Activated CD4-positive, alpha-beta T cell treated with anti-CD3 and anti-CD28 coated beads, Interleukin-2, amount 50 U/mL, for 48 hours (primary cell): ENCODE measurements at places on chromosomes 16 and 17.

DNA sequence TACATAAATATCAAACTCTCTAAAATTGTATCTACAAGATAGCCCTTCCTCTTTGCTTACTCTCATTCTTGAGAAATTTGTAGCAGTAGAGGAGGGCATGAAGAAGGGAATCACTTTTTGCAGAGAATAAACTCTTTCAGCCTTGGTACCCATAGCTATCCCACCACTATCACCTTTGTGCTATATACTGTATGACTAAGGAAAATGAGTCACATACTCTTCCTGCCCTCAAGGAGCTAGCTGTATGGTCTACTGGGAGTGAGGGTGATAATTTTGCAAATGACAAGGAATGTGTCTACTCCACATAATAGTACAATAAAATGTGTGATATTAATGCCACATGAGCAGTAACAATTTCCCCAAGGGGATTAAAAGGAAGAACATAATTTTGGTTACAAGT is 184.6 kb upstream of the WSB1 start:
- no peak for DNase-seq

DNA sequence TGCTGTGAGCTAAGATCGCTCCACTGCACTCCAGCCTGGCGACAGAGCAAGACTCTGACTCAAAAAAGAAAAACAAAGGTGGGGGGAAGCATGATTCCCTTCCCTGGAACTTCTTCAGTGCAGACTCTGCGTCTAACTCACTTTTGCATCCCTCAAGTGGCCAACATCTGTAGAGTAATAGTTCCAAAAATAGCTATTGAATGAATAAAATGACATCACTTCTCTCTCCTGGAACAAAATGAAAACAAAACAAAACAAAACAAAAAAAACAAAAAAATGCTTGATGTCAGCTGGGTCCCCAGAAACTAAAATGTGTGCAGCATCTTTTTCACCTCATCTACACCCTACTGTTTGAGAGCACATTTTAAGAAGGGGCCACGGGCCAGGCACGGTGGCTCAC is 197.7 kb upstream of the NOG start:
- DNase-seq: no peak

GRCh38 chr17:7857713-7858521 is at the start of gene CYB5D1:
Gene CYB5D1, plus strand, starts transcription at chr17:7858003. Its CDS starts 132 bp downstream, at chr17:7858135.
- peak; percentile 92 for DNase-seq

DNA sequence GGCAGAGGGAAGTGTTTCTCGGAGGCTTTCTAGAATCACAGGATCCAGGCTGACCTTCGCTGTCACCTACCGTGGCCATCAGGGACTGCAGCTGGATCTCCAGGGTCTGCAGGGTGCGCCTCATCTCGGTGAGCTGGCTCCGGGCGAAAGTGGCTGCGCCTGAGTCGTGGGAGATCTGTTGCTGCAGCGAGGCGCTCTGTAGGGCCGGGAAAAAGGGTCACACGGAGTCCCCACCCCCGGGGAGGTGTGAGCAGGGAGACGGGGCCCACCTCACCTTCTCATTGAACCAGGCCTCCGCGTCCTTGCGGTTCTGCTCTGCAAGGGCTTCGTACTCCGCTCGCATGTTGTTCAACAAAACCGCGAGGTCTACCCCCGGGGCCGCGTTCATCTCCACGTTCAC is 2.9 kb downstream of the KRT28 start:
- DNase-seq: no peak

GRCh38 chr16:14365200-14365851 is 264.7 kb downstream of the PARN start:
- no peak for DNase-seq

GRCh38 chr16:50285406-50286003 is 19.2 kb downstream of the ADCY7 start:
- DNase-seq: no peak

GRCh38 chr16:19835968-19836421 is 48.7 kb downstream of the GPRC5B start:
- no peak for DNase-seq

- no peak for DNase-seq
Measured at GRCh38 chr17:49214676-49215360, 4.3 kb downstream of the ABI3 start.

- DNase-seq: no peak
Measured at GRCh38 chr17:78896091-78896833, 6.7 kb downstream of the CEP295NL start.

GRCh38 chr16:72508191-72508590 is 336.2 kb upstream of the PMFBP1 start:
- no peak for DNase-seq

- no peak for DNase-seq
Measured at GRCh38 chr16:57826706-57827625, 24.7 kb upstream of the KIFC3 start.

- no peak for DNase-seq
Measured at GRCh38 chr17:19347323-19348080, 15.0 kb downstream of the B9D1 start.

DNA sequence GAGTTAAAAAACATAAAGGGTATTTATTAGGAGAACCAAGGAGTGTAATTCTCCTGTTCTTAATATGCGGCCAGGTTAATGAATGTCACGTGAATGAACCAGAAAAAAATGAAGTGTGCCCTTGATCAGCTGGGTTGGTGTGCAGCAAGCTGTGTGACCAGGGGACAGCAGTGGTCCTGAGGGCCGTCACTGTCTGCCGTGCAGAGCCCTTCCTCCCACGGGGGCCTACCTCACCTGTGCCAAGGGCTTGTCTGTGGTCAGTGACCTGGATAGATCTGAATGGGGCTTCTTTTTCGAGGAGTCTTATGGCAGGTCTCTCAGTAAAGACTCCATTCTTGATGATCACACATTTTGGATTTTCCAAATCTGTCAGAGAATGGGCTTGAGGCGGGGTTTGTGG is 17.7 kb upstream of the STH start:
- no peak for DNase-seq

GRCh38 chr17:27586203-27586721 is 44.7 kb upstream of the LGALS9 start:
- DNase-seq: no peak

DNA sequence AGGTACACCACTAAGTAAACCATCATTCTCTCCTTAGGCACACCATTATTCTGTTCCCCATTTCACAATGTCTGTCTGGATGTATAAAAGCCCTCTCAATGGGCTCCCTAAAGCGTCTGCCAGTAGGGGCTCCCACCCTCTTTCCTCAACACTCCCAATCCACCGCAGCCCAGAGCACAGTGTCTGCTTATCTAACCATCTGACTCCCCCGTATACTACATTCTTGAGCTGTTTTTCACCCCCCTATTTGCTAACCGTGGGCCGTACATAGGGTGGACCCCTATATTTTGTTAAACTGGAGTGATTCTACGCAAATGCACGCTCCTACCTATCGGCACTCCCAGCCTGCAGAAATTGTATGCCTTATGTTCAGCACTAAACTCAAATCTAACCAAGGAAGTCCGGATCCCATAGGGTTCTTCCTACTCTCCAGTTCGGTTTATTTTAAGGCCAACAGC is 685 bp upstream of the PSMD3 start:
- no peak for DNase-seq

DNA sequence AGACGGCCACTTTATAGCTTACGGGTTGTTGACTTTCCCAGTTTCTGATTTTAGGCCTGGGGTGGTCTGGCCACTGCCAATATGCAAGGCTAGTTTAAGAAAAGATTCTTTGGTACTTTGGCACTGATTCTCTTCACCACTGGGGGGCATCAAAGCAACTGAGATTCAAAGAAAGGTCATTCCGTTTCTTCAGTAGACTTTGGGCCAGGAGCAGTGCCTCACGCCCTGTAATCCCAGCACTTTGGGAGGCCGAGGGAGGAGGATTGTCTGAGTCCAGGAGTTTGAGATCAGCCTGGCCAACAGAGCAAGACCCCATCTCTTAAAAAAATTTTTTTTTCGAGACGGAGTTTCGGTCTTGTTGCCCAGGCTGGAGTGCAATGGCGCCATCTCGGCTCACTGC is 53.0 kb downstream of the RPA1 start:
- DNase-seq: peak; percentile 23

GRCh38 chr16:15950161-15950854 is 892 bp downstream of the ABCC1 start:
- peak; percentile 45 for DNase-seq

DNA sequence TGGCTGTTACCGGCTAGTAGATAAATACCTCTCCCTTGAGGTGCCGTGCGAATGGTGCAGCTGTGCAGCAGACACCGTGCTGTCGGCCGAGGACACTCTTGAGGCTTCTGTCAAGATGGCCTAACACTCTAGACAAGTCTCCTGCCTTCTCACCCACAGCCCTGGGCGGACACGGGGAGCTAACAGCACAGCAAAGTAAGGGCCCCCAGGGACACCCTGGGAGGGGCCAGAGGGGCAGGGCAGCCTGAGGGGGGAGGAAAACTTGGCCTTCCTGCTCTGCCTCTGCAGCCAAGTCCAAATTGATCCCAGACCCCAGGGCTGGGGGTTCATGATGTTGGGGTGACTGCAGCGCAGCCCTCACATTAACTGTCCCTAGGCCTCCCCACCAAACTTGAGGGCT is 210.2 kb downstream of the RPTOR start:
- DNase-seq: no peak

GRCh38 chr16:88686062-88686438 is 257 bp downstream of the SNAI3 start:
- peak; percentile 48 for DNase-seq

GRCh38 chr16:12685806-12686205 is 117.9 kb downstream of the CPPED1 start:
- no peak for DNase-seq

DNA sequence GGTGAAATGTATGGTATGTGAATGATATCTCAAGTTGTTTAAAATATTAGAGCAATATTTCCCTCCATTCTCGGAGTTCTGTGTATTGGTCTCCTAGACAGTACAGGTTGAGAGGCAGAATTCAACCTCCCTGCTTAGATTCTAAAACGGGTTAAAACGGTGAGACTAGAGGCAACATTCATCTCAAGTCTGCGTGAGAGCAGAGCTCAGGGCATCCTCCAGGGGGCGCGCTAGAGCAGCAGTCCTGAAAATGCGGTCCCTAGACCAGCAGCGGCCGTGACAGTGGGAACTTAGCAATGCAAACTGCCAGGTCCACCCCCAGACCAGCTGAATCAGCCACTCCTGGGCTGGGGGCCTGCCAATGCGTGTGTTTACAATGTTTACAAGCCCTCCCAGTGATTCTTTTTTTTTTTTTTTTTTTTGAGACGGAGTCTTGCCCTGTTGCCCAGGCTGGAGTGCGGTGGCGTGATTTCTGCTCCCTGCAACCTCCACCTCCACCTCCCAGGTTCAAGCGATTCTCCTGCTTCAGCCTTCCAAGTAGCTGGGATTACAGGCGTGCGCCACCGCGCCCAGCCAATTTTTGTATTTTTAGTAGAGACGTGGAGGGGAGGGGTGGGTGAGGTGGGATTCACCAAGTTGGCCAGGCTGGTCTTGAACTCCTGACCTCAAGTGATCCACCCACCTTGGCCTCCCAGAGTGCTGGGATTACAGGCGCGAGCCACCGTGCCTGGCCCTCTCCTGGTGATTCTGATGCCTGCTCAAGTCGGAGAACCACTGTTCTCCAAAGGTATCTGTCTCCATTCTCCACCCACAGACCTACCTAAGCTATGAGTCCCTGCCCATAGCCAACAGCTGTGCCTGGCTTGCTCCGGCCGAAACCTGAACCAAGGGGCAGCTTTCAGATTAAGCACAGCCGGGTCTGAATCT is 24.2 kb downstream of the KLHL36 start:
- DNase-seq: peak; percentile 91

- DNase-seq: no peak
Measured at GRCh38 chr17:48490451-48490892, 40.3 kb downstream of the HOXB1 start.

DNA sequence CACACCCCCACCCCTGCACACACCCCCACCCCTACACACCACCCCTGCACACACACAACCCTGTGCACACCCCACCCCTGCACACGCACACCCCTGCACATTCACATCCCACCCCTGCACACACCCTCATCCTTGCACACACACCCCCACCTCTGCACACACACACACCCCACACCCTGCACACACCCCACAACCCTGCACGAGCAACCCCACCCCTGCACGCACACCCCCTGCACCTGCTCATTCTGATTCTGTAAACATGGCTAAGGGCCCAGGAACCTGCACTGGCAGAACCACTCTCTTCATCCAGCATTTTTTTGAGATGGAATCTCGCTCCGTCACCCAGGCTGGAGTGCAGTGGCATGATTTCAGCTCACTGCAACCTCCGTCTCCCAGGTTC is 18.1 kb downstream of the CHMP1A start:
- DNase-seq: no peak

GRCh38 chr17:8158267-8159031 is 4.3 kb downstream of the VAMP2 start:
- peak; percentile 96 for DNase-seq

- DNase-seq: no peak
Measured at GRCh38 chr17:10021272-10021984, 116.4 kb upstream of the RCVRN start.

DNA sequence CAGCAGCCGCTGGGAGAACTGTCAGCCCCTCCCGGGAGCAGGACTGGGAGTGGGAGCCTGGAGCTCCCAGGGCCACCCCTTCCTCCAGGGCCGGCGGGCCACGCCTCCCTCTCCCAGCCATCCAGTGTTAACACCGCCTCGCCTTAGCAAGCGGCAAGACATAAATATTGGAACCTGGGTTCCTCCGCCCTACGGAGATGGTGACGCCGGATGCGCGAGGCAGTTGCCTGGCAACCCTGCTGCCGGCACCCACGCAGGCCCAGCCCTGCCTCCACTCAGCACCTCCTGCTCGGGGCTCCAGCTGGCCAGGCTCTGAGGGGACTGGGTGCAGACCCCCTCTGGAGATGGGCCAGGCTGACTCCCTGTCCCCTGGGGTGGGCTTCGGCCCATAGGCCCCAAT is 27.4 kb upstream of the CACNA1H start:
- DNase-seq: peak; percentile 32

DNA sequence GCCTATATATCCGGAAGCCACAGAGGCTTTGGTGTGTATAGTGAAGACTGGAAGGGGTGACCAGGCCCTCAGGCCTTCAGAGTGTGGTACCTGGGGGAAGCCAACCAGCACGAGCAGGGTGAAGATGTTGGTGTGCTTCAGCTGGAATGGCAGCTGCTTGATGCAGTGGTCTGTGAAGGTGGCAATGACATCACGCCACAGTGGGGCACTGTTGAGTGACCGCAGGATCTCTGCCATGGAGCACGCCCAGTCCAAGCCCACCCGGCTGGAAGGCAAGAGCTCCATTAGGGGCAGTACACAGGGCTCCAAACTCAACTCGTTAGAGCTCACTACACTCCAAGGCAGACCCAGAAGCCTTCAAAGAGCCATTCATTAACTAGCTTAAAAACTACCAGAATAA is 68.5 kb upstream of the ATP2A3 start:
- DNase-seq: no peak

- no peak for DNase-seq
Measured at GRCh38 chr16:3494386-3494973, 809 bp downstream of the C16orf90 start.

GRCh38 chr16:59573528-59574271 is 839.6 kb upstream of the GOT2 start:
- no peak for DNase-seq

DNA sequence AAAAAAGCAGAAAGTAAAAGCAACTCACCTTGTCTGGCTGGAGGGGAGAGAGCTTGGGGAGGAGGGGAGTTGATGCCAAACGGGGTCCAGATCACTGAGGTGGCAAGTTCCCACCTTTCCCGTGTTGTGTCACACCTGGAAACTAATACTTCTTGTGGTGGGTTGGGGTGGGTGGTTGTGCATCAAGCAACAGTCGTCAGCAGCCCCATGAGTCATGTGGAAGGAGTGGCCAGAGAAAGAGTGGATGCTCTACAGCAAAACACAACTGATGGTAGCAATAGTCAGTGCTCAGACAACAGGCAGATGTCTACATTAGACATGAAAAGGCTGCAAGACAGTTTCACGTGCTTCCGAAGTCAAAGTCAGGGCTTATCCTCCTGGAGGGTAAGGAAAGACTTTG is 35.4 kb downstream of the ARSG start:
- DNase-seq: peak; percentile 42
